ENCODE measurements at places on chromosomes 12 and 14.

GRCh38 chr12:6279256-6279628 is 31.2 kb upstream of the PLEKHG6 start:
- no peak for DNase-seq

DNA sequence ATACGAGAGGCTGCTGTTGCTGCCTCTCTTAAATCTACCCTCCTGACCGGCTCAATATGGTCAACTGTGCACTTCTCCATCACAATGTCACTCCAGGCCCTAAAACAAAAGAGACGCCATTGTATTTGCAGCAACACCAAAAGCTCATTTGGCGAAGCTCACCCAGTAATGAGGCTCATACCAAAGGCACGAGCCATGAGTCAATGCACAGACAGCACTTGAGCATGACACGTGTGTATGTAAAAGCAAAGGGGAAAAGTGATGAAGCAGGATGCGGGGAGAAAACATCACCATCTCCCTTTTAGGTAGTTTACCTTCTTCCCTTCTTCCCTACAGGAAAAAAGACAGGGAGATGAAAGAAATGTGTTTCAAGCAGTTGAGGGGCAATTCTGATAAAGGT is 150.3 kb downstream of the FOXN3 start:
- no peak for DNase-seq

DNA sequence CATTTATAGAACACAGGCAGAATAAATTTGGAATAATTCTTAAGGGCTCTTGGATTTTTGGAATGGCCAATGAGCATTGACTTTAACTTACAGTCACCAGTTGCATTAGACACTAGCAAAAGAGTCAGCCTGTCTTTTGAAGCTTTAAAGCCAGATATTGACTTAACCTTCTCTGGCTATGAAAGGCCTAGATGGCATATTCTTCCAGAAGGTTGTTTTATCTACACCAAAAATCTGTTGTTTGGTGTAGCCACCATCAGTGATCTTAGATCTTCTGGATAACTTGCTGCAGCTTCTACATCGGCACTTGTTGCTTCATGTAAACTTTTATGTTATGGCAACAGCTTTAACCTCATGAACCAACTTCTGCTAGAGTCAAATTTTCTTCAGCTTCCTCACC is 10.4 kb downstream of the PCNX1 start:
- no peak for DNase-seq

- DNase-seq: no peak
These were observed 19.0 kb downstream of the IFNG start for GRCh38 chr12:68140556-68140955.

DNA sequence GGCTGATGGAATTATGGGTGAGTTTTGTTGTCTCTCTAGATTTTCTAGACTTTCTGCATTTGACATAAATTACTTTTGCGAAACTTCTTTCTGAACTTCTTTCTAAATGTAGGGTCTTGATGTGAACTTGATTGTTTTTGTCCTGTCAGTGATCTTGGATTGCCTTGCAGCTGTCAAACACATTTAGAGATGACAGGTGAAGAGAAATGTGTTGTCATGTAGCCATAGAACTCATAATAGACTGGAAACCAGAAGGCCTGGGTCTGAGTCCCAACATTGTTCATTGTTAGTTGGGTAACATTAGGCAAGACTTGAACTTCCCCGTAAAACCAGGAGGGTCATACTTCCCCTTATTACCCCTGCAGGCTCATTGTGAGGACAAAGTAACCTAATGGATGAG is 109.0 kb downstream of the LRIG3 start:
- no peak for DNase-seq

GRCh38 chr14:41609704-41610183 is 3.1 kb downstream of the LRFN5 start:
- DNase-seq: peak; percentile 83

DNA sequence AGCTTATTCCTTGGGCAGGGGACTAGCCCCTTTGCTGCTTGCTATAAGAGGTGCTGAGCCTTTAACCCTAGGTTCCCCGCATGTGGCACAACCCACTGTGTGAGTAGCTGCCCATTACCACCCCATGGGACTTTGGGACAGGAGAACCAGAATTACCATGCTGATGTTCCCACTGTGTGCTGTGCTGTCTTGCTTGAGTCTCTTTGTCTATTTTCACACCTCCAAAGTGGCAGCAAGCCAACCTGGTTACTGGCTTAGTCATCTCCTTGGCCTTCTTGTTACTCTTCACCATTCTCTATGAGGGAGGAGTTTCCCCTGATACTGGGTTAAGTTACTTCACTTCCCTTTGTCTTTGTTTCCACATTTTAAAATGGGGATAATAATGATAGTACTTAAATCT is 73.4 kb upstream of the ETV6 start:
- DNase-seq: no peak

DNA sequence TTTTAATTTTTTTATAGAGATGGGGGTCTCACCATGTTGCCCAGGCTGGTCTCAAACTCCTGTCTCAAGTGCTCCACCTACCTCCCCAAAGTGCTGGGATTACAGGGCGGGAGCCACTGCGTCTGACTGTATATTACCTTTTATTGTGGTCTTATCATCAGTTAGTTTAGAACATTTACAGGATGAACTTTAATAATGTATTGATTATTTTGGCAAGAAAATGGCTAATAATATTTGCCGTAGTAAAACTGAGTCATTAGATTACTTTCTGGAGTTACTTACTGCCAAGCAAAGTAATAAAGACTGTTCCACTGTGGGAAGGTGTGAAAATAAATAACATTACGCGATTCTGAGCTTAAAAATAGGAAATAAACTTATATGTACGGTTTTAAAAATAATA is 21.9 kb upstream of the KDM2B start:
- no peak for DNase-seq

DNA sequence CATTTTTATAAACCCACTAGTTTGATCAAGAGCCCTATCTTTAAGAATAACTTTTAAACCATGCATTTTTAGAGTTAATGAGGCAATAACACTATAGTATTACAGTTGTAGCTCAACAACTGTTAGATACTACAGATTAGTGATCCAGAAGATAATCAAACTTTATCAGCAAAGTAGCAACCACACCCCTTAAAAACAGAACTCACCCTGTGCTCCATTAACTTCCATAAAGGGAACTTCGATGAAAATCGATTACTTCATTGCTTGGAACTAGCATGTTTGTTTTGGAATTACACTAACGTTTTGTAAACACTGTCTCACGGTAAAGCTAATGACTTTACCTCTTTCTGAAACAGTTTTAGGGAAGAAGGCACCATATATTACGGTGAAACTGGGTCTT is 1.4 kb downstream of the SGPP1 start:
- DNase-seq: no peak

- no peak for DNase-seq
These were observed 33.5 kb downstream of the CLEC1A start for GRCh38 chr12:10065241-10065640.

DNA sequence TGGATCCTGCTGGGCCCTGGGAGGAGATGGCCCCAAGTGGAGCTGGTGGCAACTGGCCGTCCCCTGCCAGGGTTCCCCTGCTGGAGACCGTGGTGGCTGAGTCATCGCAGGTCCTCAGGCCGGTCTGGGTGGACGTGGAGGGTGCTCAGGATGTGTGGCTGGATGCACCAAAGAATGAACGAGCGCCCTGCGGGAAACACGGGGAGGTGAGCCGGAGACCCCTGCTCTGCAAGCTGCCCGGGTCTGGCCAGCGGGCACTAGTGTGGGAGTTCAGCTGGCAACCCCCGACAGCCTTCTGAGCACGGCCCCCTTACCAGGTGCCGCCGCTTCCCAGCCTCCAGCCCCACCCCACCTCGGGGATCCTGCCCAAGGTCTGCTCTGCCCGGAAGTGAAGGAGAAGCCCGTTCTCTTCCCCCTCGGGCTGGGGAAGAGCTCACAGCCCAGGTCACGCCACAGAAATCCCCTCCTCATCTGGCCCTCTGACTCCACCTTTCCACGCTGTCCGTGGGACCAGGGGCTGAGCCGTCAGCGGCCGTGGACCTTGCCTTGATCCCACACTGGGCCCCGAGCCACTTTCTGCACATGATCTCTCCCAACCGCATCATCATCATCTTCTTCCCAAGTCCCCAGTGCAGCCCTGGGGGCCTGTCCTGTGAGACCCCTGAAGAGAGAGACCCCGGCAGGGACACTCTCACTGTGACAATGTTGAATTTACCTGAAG is 165.5 kb downstream of the KIF26A start:
- DNase-seq: no peak

DNA sequence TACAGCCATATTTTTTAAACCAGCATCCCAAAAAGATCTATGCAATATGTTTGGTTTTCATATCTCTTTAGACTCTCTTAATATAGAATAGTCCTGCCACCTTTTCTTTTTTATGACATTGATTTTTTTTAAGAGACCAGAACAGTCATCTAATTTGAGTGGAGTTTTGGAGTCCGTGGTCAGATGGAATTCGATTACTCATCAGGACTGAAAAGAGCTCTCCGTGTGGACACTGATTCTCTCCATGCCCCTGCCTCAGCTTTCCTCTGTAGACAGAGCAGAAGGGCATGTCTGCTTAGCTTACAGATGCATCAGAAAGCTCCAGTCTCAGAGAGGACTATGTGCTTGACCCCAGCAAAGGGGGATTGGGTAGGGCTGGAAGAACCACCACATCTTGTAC is 27.8 kb downstream of the SMCO2 start:
- DNase-seq: no peak

GRCh38 chr14:74239848-74240793 is 872 bp downstream of the VSX2 start:
- no peak for DNase-seq

GRCh38 chr12:70122804-70123203 is 120.4 kb upstream of the CNOT2 start:
- peak; percentile 46 for DNase-seq

GRCh38 chr14:24241829-24242443 is 487 bp downstream of the TINF2 start:
- peak; percentile 95 for DNase-seq

- DNase-seq: peak; percentile 98
These were observed at the start of gene KDM5A for GRCh38 chr12:389142-390096. TSS of gene KDM5A (minus strand) at chr12:389320. CDS start at chr12:389091, 229 bp downstream.

GRCh38 chr14:101813171-101813759 is 51.8 kb downstream of the PPP2R5C start:
- no peak for DNase-seq
